ENCODE measurements at places on chromosomes 3 and 15.

DNA sequence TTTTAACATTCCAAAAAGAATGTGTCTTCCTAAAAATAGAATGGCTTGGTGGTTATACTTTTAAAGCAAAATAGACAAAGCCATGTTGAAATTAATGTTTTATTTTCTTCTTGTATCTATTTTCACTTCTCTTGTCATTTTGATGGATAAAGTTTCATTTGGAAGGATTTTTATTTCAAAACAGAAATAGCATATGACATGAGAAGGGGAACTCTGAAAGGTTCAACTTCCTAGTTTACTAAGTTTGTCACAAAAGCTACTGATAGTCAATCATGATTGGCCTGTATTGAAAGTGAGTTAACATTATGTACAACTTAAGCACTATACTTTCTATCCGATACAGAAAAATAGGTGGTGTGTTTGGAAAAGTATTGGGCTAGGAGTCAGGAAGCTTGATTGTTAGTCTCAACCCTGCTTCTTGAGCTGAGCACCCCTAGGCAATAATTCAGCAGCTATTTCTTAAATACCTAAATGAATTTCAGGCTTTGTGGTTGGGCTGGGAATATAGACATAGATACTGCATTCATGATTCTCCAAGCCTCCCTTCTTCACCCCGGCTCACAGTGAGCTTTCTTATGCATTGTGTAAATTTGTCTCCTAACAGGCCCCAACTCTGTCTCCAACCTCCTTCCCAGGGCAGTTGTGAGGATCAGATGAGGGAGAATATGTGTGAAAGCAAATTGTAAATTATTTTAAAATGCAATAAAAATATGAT is 46.9 kb upstream of the CSPG4 start:
- DNase-seq, result no peak

DNA sequence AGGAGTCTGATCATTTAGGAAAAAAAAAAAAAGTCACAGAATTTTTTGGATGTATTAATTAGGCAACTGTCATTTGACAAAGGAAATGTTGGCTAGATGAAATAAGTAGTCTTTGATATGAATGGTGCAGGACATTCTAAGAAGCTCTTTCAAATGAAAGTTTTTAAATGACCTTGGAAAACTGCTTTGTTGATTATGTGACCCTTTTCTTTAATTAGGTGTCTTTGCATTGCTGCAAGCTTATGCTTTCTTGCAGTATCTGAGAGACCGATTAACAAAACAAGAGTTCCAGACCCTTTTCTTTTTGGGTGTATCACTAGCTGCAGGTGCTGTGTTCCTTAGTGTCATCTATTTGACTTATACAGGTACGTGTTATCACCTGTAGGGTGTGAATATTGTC is 84.0 kb downstream of the STT3B start:
- no peak for DNase-seq

DNA sequence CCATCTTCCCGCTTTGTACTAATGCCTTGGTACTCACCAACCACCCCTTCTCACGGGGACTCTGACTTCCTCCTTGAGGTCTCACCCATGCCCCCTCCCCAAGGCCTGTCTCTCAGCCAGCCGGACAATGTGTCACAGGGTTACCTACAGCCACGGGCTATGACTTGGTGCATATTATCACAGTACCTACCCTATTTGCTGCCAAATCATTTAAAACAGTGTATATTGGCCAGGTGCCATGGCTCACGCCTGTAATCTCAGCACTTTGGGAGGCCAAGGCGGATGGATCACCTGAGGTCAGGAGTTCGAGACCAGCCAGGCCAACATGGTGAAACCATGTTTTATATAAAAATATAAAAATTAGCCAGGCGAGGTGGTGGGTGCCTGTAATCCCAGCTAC is 93.4 kb upstream of the TBL1XR1 start:
- no peak for DNase-seq

DNA sequence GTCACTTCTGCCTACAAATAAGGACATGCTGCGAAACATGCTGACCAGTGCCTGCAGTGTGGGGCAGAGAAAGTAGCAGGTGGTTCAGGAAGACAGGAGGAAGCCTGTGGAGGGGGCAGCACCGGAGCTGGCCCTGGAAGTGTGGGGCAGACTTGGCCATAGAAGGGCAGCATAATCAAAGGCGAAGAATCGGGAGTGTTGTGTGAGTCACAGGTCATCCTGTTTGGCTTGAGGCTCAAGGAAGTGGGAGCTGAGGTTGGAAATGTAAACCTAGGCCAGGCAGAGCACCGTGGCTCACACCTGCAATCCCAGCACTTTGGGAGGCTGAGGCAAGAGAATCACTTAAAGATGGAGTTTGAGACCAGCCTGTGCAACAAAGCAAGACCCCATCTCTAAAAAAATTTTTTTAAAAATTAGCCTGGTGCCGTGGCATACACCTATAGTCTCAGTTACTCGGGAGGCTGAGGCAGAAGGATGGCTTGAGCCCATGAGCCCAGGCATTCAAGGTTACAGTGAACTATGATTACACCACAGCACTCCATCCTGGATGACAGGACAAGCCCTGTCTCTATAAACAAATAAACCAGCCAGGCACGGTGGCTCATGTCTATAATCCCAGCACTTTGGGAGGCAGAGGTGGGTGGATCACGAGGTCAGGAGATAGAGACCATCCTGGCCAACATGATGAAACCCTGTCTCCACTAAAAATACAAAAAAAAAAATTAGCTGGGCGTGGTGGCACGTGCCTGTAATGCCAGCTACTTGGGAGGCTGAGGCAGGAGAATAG is 54.0 kb downstream of the FAM43A start:
- no peak for DNase-seq

DNA sequence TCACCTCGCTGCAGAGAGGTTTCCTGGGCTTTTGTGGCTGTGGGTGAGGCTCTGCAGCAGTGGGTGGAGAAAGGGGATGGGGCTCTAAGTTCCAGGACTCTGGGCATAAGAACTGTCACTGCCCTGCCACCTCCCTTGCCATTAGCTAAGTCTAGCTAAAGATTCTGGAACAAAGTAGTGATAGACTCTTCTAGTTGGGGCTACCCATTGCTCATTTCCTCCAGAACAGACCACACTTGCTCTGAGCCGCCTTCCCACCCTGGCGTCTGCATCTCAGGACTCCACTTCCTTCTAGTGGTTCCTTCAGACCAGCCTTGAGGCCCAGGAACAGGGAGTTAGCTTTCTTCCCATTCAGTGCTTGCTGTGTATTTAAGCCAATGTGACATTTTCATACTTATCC is 7.5 kb downstream of the ARHGAP31 start:
- DNase-seq, result no peak

GRCh38 chr3:15519096-15519495 is 2.4 kb downstream of the COLQ start:
- no peak for DNase-seq

GRCh38 chr3:193997228-193998122 is 138.5 kb upstream of the HES1 start:
- DNase-seq, result no peak

GRCh38 chr15:64760056-64760455 is 15.3 kb downstream of the RBPMS2 start:
- no peak for DNase-seq

DNA sequence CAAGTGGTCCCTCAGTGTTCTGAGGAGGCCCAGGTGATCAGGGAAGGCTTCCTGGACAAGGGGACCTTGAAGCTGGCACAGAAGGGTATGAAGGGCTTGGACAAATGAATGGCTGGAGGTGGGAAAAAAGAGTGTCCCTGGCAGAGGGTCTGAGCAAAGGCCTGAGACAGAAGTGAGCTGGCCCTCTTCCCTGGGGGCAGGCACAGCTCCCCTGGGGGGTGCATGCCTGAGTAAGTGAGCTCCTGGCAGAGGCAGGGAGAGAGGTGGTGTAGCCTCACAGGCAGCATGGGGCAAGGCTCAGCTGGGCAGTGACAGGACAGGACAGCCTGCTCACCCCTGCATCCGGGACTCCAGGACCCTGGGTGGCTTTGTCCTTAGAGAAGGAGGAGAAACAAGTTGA is 5.4 kb upstream of the CACNA2D2 start:
- no peak for DNase-seq

GRCh38 chr3:170907637-170908234 is 701 bp downstream of the EIF5A2 start:
- DNase-seq, result no peak

- no peak for DNase-seq
These were observed 89.0 kb downstream of the RPL22L1 start for GRCh38 chr3:170780955-170781354.

DNA sequence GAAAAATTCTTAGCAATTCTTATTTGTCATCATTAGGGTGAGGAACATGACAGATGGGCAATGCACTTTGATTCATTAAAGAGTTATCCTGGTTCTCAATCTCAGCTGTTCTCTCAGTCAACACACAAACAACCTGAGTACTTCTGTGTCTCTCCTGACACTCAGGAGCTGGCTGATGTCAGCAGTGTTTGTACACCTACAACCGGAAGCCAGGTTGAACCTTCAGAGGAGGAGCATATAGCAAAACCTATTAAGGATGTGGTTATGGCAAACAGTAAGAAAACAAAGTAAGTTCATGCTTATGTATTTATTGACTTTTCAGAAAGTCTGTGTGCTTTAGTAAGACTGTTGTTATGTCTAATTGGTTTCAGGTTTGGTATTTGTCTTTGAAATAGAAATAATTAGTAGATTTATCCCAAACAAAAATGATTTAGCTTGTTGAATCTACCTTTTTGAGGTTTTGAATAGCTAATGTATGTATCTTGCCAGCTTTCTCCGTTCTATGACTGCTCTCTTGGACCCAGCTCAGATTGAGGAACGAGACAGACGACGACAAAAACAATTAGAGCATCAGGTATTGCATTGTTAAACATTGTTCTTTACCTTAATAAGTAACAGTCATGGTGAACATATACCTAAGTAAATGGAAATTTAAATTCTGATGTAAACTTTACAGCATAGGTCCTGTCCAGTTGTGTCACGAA is 36.6 kb downstream of the CCDC66 start:
- DNase-seq, result no peak

DNA sequence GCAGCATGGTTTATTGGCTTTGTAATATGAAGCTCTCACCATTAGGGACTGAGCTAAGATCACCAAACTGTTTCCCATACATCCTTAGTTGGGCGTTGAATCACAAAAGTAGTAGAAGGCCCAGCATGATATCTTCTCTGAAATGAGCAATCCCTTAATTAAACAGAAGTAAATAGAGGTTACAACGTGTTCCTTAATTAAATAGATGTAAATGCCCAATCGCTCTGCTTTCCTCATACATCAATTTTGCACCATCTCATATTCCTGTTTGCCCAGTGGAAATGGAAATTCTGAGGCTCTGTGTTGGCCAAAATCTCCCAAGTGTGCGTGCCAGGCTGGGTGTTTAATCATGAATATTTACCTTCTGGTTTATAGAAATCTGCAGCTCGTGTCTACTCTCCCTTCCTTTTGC is 107.4 kb upstream of the FOXB1 start:
- no peak for DNase-seq

DNA sequence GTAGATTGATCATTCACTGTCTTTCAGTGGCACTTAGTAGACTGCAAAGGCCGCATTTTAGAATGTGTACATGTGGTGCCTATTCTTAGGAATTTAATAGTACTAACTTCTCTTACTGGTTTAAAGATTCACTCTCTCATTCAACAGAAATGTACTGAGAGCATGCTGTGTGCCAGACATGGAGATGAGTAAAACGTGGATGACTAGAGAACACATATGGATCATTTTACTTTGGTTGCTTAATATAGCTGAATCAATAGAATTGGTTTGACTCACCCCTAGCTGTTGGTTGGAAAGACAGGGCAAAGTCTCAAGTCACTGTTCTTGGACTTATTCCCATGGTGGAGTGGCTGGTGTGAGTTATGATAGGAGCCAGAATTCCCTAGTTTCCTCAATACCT is 109.1 kb upstream of the TNFAIP8L3 start:
- DNase-seq, result no peak

GRCh38 chr3:113255100-113255853 is 43.9 kb downstream of the BOC start:
- no peak for DNase-seq

DNA sequence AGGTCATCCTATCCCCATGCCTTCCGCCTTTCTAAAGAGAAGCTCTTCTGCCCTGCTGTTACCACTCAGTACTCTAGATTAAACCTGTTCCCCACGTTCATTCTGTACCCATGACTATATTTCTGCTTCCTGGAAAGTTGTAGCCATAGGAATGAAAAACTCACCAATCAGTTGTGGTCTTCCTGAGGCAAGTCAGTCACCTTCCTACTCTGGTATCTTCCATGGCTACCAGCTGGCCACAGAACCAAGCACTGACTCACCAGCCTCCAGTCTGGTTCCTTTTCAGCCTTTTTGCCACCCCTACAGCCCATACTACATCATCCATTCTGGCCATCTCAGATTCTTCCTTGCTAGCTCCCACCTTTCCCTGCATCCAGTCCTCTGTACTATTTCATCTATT is 46.4 kb downstream of the TMEM44 start:
- DNase-seq, result no peak

All from stimulated activated CD4-positive, alpha-beta T cell treated with anti-CD3 and anti-CD28 coated beads, Interleukin-1b, Interleukin-23, amount 100 ng/mL, for 24 hours (primary cell).